ENCODE measurements at places on chromosomes 2 and 18.
A peak's percentile ranks its signal among the peaks of the same experiment; 100 is the strongest.

- no peak for DNase-seq
Measured at GRCh38 chr2:175597286-175597685, 404.8 kb downstream of the LNPK start.

- no peak for DNase-seq
Measured at GRCh38 chr18:434410-434809, 66.1 kb downstream of the COLEC12 start.

GRCh38 chr2:16409849-16410248 lies 255.8 kb downstream of the CYRIA start:
- DNase-seq: no peak

DNA sequence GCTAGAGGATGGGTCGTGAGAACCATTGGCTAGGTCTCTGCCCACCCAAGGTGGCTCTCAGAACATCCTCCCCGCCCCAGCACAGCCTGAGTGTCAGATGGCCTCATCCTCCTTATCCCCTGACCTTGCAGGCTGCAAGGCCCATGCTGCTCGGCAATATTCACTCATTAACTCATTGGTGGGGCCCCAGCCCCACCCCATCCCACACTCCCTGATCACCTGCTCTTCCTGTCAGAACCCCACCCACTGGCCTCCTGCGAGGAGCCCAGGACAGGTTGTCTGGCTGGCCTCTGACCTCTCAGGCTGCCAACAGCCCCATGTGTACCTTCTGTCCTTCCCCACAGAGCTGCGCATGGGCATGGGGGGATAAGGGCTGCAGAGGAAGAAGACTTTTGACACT lies 5.3 kb downstream of the ADCY3 start:
- no peak for DNase-seq

- DNase-seq: no peak
Measured at GRCh38 chr2:10518470-10519393, 70.6 kb upstream of the ODC1 start.

DNA sequence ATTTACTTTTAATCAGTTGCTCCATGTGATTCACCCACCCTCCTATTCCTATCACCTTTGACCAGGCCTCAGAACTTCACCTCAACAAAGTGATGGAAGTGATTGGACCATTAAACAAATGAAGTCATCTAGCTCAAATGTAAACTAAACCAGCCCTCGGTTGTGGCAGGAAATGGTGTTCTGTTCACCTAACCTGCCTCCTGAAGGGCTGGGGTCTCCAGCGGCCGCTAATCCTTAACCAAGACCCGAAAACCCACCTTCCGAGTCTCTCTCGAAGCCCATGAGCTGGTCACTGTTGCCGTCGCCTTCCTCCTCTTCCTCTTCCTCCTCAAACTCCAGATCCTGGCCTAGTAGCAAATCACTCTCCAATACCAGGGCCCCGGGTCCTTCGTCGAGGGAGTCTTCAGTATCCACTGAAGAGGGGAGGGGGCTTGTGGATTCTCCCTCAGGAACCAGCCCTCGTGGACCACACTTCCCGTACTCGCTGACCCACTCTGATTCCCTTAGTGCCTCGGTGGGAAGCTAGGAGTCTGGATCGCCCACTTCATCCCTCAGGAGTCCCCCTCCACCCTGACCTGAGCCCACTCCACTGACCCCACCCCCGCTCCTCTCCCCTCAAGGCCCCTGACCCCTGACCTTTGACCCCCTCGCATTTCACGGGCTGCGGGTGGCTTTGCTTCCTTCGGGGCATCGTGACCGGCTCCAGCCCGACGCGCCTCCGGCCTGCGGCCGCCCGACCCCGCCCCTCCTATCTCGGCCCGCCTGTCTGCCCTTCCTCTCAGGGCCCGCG lies 503 bp downstream of the ZNF513 start:
- peak; percentile 32 for DNase-seq

Data from COR-L47 (cell line).